ENCODE measurements at places on chromosomes 7 and 10.

- DNase-seq, result no peak
These were observed 206.2 kb downstream of the GATA3 start for GRCh38 chr10:8260645-8261044.

- DNase-seq, result no peak
These were observed 41.4 kb downstream of the CSTF2T start for GRCh38 chr10:51658000-51658399.

DNA sequence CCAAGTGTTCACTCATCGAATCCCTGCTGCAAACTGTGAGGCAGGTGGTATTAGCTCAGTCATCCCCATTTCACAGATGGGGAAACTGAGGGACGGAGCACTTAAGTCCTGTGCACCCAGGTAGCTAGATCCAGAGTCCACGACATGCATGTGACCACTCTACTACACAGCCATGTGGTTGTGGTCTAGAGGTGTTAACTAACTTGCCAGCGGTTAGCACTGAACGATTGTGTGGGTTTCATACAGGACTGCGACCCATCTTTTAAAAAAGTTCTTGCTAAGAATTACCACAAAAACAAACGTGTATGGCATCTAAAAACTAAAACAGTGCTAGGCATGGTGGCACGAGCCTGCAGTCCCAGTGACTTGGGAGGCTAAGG lies 16.1 kb upstream of the ABCC2 start:
- no peak for DNase-seq

GRCh38 chr7:117683430-117684175 lies 189.6 kb downstream of the CTTNBP2 start:
- no peak for DNase-seq

GRCh38 chr10:12631216-12631615 lies 281.9 kb downstream of the CAMK1D start:
- DNase-seq, result no peak

GRCh38 chr7:134919240-134919641 lies 67.1 kb upstream of the AGBL3 start:
- DNase-seq, result no peak

DNA sequence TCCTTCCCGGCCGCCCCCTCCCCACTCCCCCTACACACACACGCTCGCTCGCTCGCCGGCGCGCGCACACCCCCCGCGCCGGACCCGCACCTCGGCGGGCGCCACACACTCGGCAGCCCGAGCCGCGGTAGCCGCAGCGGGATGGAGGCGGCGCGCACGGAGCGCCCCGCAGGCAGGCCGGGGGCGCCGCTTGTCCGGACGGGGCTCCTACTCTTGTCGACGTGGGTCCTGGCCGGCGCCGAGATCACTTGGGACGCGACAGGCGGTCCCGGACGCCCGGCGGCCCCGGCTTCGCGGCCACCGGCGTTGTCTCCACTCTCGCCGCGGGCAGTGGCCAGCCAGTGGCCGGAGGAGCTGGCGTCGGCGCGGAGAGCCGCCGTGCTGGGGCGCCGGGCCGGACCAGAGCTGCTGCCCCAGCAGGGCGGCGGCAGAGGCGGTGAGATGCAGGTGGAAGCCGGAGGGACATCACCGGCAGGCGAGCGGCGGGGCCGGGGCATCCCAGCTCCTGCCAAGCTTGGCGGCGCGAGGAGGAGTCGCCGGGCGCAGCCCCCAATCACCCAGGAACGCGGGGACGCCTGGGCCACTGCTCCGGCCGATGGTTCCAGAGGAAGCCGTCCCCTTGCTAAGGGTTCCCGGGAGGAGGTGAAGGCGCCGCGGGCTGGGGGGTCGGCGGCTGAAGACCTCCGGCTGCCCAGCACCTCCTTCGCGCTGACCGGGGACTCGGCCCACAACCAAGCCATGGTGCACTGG lies at the start of gene SORCS3:
Gene SORCS3, plus strand, starts transcription at position 104 of the 750 bp plus-strand sequence.
- DNase-seq, result no peak

DNA sequence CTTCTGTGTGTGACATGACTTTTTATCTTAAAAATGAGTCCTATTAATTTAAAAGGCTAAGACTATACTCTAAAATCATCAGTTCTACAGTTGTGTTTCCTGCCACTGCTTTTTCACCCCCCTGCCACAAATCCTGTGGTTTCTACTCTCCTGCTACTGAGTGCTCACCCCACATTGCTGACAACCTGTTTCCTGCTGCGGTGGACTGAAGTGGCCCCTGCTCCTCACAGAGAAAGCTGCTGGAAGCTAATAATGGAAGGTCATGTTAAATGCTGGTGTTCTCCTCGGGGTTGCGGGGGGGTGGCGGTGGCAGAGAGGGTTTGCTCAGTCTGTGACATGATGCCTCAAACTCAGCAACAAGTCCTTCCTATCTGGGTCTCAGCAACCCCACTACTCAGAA lies 113.2 kb upstream of the INHBA start:
- no peak for DNase-seq

DNA sequence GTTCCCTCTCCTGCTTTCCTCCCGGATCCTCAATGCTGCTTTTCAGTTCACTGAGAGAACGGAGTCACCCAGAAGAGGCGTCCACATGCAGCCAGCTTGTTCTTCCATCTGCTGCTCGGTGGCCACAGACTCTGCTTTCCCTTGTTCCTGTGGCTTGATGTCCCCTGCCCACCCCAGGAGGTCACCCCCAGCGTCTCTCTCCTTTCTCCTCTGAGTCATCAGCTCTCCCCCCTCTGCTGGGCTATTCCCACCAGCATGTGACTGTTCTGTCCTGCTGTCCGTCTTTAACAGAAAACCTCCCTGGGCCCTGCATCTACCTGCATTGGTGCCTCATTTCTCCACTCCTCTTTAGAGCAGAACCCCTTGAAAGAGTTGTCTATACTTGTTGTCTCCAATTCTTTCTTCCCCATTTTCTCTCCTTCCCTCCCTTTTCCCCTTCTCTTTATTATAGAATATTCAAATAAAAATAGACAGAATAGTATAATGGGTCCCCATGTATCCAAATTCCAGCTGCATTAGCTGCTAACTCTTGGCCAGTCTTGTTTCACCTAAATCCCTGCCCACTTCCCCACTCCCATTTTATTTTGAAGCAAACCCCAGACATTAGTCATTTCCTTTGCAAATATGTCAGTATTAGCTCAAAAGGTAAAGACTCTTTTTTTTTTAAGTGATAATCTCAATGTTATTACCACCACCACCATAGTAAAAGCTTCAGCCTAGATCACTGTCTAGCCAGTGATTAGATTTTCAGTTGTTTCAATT lies 4.1 kb downstream of the ZNF282 start:
- no peak for DNase-seq

DNA sequence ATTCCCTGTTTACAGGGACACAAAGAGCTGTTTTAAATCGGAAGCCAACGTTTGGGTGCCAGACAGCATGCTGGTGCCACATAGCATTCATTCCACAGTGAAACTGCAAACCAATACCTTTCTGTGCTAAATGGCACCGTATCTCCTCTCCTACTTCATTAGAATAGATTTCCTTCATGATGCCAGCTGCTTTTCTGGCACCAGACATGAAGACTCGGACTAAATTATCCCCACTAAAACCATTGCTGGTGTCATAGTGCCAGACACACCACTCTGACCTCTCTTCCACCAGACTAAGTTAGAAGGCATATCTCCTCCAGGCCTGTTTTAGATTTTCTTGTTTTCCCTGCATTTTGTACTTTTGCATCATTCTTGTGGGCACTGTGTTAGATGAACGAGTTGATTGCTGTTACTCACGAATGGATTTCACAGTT lies 155.1 kb downstream of the ETV1 start:
- DNase-seq, result no peak

GRCh38 chr7:3043544-3044371 lies at the start of gene CARD11:
CARD11 (minus strand) TSS chr7:3043867; CDS start chr7:2958506, 85,361 bp downstream.
- DNase-seq, result no peak

- DNase-seq, result no peak
These were observed 76.4 kb downstream of the OAT start for GRCh38 chr10:124342136-124342820.

DNA sequence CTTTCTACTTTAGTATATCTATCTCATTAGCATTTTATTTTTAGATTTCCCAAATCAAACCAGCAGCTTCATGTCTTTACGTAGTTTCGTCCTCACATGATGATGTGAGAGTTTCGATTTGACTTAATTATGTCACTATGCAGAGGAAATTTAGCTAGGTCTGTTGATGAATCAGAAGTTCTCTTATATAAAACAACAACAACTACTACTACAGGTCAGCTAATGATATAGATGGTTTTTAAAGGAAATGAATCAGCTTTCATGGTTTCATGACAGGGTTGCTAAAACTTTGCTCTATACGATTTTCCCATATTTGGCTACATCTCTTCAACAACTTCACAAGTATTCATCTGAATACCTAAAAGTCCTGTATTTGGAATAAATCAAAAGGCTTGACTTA lies 28.6 kb downstream of the JAZF1 start:
- DNase-seq, result no peak

DNA sequence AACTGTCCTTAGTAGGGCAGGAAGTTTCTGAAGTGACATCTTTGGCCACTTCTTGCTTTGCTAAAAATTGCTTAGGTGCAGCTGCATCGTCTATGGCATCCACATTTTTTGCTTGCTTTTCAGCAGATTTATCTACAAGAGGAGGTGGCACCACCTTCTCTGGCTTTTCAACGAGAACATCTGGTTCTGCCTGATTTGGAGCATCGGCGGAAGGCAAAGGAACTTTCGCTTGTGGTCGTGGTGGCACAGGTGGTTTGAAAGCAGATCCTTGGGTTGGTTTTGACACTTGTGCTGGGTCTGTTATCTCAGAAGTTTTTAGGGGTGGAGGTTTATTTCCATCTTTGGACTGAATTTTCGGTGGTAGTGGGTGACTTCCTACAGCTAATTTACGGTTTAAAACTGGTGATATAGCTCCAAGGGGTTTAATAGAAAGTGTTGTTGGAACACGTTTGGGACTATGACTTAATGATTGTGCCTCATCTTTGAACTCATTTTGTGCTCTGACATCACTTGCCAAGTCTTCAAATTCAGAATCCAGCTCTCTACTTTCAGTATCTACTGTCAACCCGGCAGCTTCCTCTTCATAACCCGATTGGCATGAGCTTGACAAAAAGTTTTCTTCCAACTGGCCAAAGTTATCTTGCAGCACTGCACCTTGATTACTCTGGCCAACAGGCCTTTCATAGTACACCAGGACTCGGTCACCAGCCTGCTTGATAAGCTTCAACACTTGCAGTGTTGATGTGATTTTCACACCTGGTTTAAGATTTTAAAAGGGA lies 44.0 kb downstream of the SLC18A2 start:
- no peak for DNase-seq

- no peak for DNase-seq
These were observed 5.5 kb upstream of the NAMPT start for GRCh38 chr7:106290319-106290718.

GRCh38 chr7:16098058-16098457 lies 323.3 kb downstream of the CRPPA start:
- no peak for DNase-seq

DNA sequence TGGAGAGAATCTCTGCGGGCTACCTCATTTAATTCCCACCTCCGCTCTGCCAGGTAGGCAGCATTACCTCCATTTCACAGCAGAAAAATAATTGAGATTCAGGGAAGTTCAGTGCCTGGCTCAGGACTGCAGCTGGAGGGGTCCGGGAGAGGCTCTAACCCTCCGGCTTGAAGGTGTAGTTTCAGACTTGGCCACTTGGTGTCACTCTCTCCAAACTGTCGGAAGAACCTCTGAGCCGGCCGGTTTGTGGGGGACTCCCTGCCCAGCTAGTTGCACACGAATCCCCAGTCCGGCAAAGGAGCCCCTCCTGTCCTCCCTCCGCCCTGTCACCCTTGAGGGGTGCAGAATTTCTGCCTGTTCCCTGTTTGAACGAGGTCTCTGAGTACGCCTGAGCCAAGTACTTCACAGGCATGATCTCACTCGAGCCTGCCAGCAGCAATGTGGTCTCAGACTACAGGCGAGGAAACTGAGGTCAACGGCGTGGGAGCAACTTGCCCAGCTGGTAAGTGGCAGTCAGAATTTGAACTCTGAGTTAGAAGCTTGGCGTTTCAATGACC lies 144.7 kb upstream of the ZNF716 start:
- DNase-seq, result no peak

DNA sequence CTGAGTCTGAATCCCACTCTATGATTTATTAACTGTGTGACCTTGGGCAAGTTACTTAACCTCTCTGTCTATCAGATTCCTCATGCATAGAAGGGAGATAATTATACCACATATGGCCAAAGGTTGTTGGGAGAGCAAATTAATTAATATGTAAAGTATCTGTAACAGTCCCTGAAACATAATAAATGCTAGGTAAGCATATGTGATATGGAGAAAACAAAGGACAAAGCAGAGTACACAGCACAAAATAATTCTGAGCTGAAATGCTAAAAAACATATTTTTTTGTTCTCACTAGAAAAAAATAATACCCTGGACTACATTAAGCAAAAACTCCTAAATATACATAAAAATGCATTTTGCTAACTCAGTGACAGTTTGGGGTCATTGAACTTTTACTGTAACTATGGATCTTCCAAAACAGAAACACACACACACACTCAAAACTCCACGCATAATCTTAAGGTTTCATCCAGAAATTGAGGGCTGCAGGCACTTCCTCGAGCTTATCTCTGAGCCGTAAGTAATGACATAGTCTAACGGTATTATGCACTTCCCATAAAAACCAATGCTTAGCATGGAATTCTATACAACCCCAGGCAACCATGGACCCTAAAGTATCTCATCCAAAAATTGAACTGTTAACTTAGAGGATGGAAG lies 201.7 kb upstream of the PTN start:
- no peak for DNase-seq

DNA sequence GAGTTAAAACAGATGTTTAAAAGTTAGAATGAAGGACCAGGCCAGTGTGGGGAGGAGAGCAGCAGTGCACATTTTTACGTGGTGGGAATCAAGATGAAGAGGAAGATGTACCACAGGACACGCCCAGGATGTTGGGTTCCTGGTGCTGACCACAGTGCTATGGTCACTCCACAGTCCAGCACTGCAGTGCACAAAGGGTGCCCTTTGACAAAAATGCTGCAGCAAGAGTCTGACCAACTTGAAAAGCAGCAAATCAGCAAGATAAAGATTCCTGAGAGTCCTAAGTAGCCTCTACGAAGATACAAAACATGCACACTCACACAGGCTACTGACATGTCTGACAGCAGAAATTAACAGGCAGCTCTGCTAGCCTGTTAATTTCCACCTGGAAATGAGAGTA lies 107.1 kb downstream of the PIP4K2A start:
- DNase-seq, result no peak

- DNase-seq, result no peak
These were observed 205.1 kb downstream of the CACNB2 start for GRCh38 chr10:18345308-18345707.

DNA sequence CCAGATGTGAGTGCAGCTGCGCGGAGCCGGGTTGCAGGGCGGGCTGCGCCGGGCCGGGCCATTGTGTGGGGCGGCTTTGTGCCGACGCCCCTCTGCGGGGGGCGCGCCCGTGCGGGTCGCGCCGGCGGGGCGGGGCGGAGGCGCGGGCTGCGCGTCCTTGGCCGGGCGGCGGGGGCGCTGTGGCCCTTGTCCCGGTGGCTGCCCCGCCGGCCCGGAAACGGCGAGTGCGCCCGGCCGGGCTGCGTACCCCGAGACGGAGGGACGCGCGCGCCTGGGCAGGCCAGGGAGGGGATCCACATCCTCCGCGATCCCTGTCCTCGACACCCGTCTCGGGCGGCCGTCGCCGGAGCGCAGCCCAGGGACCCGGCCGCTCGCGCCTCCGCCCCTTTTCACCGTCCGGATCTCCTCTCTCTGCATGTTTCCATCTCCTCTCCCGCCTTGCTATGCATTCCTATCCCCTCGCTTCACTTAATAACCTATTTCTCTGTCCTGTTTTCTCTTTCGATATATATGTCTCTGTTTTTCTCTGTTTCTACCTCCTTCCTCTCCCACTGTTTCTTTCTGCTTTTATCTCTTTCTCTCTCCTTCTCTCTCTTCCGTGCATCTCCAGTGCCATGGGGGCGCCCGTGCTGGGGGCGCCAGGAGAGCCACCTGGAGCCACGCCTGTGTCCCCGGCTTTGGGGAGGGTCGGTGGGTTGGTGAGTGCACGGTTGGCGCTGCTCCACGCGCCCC lies 765 bp downstream of the PFKFB3 start:
- DNase-seq, result no peak

Measured in NCI-H2029 treated with DMSO at 0.1 percent for 48 hours (cell line).